Putamen (tissue), 1 donor: ENCODE measurements at places on chromosomes 7 and 10.

DNA sequence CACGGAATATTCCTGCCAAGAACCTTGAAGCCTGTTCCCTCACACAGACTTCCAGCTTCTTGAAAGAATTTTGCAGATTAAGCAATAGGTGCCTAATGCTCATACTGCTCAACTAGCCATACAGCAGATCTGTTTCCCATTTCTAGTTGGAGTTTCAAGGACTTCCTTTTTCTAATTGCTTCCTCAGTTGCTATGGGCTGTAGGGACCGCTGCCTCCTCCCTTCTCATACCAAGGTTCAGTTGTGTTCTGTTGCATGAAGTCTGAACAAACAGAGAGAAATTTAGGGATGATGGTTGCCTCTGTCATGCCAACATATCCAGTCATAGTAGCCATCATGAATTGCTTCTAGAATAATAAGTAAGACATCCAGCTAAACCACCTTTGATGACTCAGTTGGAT is 6.8 kb downstream of the ITGA8 start:
- DNase-seq = no peak

- no peak for DNase-seq
Observed at GRCh38 chr7:71843676-71844075, 568.5 kb downstream of the CALN1 start.

- DNase-seq = no peak
Observed at GRCh38 chr10:6351495-6351894, 148.8 kb downstream of the PFKFB3 start.

DNA sequence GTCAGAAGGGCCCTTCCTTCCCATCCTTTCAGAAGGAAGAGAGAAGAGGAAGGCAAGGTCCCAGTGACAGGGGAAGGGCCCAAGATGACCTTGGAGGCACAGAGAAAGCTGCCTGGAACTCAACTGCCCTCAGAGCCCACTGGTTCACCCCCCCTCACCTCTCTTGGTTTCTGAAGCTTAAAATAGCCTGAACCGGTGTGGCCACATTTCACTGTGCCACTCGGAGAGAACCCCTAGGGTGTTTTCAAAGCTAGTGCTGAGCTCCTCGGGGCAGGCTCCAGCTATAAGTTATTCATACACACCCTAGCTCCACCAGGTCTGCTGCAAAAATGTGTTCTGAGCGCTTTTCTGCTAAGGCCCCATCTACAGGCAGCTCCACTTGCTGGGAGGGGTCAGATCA is 60.9 kb upstream of the ADRB1 start:
- DNase-seq = no peak

GRCh38 chr7:95508780-95509179 is 23.0 kb downstream of the ASB4 start:
- DNase-seq = no peak

DNA sequence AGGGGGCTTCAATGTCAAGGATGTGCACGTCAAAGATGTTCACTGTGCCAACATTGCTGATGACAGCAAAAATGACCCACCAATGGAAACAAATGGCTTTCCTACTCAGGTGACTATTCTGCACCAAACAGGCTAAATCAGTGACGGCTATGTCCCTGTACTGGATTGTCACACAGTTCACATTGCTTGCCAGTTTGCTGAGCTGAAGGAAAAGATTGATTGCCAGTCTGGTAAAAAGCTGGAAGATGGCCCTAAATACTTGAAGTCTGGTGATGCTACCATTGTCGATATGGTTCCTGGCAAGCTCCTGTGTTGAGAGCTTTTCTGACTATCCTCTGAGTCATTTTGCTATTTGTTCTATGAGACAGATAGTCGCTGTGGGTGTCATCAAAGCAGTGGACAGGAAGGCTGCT is 202.2 kb upstream of the ETV1 start:
- DNase-seq = no peak

DNA sequence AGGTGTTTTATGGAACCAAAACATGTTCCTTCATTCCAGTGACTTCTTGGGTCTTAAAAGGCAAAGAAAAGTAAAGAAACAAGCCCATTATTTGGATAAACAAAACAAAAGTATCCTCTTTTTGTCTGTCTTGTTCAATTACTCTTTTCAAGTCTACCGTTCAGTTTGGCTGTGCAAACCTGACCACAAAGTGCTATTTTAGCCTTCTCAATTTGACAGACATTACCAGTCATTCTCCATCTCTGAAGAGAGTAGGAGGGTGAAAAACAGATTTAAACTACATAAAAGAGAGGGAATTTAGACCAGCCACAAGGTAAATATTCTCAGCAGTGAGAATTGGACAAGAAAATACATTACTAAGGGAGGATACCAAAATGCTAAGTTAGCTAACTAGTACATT is 145.2 kb downstream of the GRM3 start:
- no peak for DNase-seq

DNA sequence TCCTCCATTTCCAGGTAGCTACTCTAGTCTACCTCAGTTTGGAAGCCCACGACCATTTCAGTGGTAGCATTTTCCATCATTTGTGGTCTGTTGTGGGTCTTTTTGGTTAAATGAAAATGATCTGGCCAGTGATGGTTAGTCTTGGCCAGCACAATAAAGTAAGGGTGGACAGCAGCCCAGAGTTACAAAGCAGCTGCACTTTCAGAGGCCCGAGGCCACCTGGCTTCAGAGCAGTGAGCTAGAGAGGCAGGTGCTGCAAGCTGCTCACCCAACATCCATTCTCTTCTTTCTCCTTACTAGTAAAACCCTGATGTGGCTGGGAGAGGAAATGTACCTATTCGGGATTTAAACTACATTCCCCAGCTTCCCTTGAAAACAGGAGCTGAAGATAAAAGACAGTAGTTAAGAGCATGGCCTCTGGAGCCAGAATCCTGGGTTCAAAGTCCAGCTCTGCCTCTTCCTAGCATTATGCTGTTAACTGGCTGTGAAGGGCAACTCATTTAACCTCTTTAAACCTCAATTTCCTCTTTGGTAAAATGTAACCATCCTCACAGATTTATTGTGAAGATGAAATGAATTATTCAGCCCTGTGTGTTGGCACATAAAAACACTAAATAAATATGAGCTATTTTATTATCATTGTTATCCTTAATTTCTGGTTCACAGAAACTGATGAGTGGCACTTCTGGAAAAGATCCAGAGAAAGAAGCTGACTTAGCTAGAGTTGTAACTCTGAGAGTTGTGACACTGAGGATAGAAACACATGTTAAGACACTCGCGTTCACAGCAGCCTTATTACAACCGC is 517.4 kb downstream of the PARD3 start:
- no peak for DNase-seq

GRCh38 chr7:50396856-50397255 is 53.3 kb downstream of the FIGNL1 start:
- no peak for DNase-seq

DNA sequence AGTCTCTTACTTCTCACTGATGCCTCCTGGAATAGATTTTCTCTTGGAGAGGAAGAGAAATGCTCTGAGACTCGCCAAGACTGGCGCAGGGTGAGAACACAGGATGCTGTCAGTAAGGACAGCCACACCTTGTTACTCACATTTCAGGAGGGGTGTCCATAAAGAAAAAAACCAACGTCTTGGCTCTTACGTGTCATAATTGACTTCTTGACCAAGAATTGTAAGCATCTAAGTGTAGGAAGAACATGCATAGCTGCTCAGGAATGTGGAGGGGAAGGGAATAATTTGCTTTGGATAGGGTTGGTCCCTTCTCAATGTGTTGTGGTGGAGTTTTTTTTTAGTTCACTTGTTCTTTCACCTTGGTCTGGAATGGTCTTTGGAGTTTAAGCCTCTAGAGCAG is 43.8 kb upstream of the ZNF438 start:
- DNase-seq = no peak

GRCh38 chr7:66167773-66168387 is 37.3 kb upstream of the TPST1 start:
- DNase-seq = no peak

- no peak for DNase-seq
Observed at GRCh38 chr10:18650404-18650997, 886 bp downstream of the NSUN6 start.

DNA sequence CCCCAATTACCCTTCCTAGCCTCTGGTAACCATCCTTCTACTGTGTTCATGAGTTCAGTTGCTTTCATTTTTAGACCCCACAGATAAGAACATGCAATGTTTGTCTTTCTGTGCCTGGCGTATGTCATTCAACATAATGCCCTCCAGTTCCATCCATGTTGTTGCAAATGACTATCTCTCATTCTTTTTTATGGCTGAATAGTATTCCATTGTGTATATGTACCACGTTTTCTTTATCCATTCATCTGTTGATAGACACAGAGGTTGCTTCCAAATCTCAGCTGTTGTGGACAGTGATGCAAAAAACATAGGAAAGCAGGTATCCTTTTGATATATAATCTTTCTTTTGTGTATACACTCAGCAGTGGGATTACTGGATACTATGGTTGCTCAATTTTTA is 51.2 kb downstream of the RAPGEF5 start:
- DNase-seq = no peak

DNA sequence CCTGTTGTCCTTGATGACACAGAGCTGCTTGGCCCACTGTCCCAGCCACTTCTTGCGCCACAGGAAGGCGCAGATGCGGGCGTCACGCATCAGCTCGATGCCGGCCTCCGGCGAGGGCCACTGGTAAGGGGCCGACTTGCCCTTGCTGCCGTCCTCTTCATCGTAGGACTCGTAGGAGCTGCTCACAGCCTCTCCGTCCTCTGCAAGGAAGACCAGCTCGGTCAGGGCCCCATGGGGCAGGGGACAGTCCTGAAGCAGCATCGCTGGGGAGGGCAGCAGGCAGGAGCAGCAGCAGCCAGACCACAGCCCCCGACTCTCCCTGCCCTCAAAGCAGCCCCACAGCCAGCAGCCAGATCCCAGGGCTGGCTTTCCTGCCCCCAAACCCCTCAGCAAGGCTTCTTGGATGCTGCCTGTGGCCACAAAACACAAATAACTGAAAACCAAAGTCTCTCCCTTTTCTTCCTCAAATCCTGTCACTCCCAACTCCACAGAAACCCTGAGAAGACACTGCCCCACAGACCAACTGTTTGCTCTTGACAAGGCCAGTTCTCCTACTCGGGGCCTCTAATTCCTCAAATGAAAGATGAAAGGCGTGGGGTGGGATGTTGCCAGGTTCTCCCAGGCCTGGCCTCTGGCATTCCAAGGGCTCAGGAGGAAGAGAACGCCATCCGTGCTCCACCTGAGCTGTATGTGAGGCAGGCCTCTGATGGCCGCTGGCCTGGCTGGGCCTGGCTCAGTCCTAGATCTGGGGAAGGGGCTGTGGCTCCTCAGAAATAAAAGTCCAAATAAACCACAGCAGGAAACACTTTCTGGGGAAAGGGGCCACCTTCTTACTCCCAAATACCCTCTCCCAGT is 76.7 kb downstream of the VWA2 start:
- no peak for DNase-seq

DNA sequence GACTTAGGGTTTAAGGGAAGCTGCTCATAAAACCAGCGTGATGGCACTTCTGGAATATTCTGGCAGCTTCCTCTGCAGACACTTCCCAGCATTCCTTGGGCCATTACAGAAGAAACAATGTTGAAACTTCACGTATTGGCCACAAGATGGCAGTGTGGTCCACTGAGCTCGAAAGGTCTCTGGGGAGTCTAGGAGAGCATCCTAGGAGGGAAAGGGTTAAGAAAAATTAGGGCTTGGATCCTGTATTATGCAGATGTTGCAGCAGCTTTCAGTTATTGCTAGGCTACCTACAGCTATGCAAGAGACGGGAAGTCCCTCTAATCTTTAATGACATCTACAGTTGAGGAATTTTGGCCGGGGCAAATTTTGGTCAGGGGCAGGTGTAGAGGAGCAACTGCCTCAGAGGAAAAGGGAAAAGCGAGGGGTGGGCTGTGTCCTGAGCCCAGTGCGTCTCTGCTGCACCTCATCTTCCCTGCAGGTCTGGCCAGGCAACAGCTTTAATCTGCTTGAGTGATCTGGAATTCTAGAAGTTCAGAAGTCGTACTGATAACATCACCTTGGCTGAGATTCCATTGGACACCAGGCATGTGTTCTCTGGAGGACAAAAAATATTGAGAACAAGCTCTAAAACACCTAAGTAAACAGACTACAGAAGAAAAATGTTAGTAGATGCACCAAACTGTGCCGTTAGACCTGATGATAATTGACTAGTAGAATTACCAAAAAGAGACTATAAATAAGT is 220.8 kb upstream of the PRSS58 start:
- peak; percentile 41 for DNase-seq

DNA sequence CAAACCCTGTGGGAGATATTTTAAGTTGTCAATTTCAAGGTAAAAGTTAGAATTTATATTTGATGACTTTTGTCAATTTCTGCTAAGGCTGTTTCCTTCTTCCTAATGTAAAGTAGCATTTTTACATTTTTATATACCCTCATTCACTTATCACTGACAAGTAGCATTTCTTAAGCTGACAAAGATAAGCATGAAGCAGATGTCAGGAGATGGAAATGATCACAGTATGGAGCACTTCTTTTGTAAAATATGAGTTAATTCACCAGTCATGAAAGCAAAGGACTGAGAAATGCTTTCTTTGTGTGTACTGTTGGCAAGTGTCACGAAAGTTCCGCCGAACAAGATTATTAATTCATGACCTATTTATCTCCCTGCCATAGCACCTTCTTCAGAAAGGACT is 503.9 kb downstream of the DNAJB9 start:
- DNase-seq = no peak

- DNase-seq = peak; percentile 66
Observed at GRCh38 chr10:119207713-119208552, 562 bp downstream of the GRK5 start.

DNA sequence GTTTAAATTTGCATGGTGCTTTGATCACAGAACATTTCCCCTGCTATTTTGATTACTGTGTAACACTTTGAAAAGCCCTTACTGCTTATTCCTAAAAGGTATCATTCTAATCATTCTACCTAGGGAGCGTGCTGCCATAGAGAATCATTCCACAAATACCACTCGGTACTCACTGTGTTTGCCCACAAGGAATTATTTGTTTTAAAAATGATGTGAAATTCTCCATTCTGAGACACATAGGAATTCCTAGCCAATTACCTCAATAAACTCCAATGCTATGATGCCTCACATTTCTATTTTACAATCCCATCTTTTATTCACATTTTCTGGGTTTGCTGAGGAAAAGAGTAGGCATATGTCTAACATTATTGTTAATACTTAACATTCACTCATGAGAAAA is 16.2 kb upstream of the TES start:
- DNase-seq = no peak

- DNase-seq = no peak
Observed at GRCh38 chr10:30160271-30160982, 101.0 kb upstream of the JCAD start.

DNA sequence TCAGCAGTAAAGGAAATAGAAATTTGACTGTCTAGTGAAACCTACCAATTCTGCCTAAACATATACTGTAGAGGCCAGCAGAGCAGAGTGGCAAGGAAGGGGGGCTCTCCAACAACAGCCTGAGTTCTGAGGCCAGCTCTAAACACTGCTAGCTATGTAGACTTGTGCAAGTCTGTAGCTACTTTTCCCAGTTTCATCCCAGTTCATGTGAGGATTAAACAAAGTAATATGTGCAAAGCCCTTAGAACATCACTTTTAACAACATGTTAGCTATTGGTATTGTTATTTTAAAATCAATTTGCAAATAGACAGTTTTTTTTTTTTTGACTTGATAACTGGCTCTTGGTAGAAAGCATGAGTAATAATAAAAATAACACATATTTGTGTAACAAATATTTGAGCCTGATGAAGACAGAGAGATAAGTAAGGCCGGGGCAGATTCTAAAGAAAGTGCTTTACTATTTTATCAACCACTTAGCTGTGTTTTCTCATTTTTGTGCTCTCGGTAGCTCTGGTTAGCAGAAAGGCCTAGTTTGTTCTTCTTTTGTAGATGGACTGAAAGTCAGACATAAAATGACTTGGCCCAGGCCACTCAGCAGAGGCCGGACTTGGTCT is 9.3 kb downstream of the CHST12 start:
- no peak for DNase-seq

- DNase-seq = no peak
Observed at GRCh38 chr7:129257168-129257567, 32.3 kb downstream of the AHCYL2 start.
